ENCODE measurements at places on chromosomes 1 and 21.

- DNase-seq = no peak
Measured at GRCh38 chr1:178497903-178498478, 1.2 kb upstream of the CLEC20A start.

DNA sequence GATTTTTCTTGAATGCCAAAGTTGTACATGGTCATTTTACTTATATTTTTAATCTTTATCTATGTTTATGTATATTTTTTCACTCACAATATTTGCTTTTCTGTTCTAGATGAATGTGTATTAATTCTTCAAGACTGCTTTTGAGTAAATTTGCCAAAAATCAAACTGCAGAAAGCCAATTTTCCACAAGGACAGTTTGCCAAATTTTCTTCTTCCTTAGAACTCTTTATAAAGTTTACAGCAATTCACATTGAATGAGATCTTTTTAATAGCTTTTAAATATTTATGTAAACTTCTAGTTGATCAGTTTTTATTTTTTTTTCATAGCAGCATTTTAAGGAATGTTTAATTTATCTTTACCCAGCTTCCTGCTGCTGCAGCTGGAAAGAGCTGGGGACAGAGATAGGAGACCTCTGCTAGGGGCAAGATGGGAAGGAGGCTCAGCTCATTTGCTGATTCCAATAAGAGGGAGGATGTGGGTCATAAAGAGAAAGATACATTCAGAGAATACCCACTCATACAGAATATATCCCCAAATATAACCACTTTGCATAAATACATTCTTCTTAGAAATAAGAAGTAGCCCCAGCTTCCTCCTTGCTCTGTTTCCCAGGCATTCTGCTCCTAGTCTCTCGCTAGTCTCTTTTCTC lies 93.0 kb downstream of the ODF2L start:
- no peak for DNase-seq

- DNase-seq = no peak
Measured at GRCh38 chr1:58331156-58331555, 215.4 kb downstream of the OMA1 start.

GRCh38 chr21:31195334-31196015 lies 148.6 kb downstream of the TIAM1 start:
- DNase-seq = no peak

DNA sequence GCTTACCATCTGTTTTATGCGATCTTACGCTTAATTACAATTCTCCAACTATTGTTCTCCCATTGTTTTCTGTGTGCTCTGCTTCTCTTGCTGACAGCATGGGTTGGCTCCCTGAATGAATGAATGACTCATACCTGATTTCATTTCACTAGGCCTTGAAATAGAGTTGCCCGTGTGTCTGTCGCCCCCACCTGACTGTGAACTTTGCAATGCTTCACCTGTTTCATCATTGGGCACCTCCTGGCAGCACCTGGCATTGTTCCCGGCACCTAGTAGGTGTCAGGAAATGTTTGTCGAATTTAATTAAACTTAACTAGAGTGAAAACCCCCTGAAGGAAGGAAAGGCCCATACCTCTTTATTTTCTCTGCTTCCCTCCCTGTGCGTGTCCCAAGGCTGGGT lies 120.5 kb upstream of the KLHDC7A start:
- no peak for DNase-seq

DNA sequence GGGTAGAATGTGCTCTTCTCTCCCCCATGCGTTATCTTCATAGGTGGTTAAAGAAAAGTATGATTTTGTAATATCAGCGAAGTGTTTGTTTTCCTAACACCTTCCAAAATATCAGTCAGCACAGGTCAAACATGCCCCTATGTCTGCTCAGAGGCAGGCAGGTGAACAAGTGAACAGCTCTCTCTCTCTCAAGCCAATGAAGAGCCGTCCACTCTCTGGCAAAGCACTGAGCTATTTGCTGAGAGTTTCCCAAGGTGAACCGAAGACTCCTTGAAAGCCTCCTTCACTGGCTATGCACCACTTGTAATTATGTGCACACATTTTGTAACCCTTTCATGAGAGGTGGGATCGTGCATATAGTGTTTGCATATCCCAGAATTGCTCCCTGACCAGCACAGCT lies 47.7 kb downstream of the ST6GALNAC3 start:
- no peak for DNase-seq

GRCh38 chr1:160777486-160778089 lies 18.4 kb upstream of the LY9 start:
- DNase-seq = peak; percentile 32

GRCh38 chr1:82152356-82153271 lies 351.9 kb downstream of the ADGRL2 start:
- DNase-seq = no peak

DNA sequence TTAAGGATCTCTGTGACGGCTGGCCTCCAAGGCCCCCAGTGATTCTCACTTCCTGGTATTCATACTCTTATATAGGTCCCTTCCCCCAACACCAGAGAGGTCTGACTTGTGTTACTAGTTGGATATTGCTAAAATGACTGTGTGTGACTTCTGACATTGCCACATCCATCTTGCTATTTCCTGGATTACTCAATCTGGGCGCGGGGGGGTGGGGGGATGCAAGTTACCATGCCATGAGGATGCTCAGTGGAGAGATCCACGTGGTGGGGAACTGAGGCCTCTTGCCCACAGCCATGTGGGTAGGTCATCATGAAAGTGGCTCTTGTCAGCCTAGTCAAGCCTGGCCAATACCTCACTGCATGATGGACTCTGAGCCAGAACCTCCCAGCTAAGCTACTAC lies 117.0 kb downstream of the UBE2U start:
- DNase-seq = no peak

- no peak for DNase-seq
Measured at GRCh38 chr1:47683401-47683800, 245.6 kb downstream of the FOXD2 start.

DNA sequence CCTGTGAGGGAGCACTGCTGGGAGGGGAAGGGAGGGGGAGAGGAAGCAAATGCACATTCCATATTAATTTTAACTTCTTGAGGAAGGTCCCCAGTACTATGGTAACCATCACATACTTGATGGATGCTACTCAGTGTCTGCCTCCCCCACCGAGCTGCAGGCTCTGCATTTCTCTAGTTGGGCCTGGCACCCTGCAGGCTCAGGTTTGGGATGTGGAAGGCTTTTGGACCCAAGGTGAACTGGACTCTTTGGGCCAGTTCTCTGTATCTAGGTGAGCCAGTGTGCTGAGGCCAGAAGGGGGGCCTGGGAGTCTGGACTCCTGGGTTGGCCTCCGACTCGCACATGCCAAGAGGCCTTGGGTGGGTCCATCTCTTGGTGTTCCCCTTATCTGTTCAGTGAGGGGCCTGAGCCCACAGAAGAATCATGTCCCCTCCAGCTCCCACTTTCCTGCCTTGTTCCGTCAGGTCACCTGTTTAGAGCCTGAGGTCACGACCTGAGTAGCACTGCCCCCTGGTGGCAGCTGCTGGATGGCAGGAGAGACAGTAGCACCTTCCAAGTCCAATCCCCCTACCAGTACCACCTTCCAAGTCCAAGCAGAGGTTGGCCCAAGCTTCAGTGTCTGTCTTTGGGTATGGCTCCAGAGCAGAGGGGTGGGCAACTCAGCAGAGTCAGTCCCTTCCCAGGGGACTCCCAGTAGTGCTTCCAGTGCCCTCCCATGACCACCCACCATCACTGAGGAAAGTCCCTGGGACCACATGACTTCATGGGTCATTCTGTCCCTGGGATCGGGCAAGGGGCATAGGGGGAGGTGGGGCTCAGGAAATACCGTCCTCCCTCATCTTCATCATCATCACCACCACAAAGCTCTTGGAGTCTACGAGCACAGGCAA lies 241.8 kb downstream of the TRABD2B start:
- DNase-seq = peak; percentile 22

GRCh38 chr21:28016571-28016970 lies 976.1 kb downstream of the LTN1 start:
- DNase-seq = no peak

GRCh38 chr21:29730281-29730680 lies 209.5 kb downstream of the GRIK1 start:
- no peak for DNase-seq

GRCh38 chr1:209945377-209945776 lies 7.4 kb downstream of the SYT14 start:
- no peak for DNase-seq

DNA sequence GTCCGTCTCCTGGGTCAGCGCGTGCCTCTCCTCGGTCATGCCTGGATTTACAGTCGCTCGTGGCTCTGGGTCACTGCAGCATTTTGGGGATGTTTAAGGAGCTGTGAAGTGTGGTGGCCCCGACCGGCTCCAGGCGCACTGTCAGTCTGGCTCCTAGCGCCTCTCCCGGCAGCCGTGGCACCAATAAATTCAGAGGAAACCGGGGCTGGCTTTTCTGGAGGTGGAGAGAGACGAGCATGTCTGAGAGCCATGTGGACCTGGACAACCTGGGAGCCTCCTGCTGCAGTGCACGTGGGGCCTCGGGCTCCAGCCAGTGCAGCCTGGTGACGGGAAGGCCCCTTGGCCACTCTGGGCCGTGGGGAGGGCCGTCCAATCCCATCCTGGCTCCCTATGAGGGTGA lies 17.1 kb downstream of the PLCH2 start:
- no peak for DNase-seq

DNA sequence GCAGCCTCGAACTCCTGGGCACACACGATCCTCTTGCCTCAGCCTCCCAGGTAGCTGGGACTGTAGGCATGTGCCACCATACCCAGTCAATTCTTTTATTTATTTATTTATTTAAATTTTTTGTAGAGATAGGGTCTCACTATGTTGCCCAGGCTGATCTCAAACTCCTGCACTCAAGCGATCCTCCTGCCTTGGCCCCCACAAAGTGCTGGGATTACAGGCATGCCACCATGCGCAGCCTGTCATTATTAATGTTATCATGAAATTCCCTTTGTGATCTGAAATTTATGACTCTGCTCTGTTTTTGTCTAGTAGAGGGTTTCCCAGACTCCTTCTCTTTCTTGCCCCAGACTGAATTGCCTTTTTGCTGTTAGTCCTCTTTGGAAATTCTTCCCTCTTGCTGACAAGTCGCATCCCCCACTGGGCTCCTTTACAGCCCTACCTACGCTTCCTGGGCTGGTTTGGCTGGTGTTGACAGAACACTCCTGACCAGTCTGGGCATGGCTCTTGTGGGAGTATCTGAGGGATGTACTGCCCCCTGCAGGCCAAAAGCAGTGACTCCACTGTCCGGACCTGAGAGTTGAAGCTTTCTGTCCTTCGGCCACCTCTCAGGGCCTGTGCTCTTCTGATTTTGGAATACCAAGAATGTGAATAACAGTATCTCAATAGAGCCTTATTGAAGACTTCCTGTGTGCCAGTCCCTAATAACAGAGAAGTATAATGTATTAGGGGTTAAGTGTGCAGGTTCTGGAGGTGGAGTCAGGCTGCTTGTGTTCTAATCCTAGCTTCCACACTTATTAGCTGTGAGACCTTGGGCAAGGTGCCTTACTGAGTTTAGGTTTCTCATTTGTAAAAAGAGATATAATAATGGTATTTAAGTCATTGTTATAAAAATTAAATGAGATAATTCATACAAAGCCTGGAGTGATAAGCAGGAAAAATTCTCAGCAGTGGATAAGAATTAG lies 28.2 kb downstream of the TCEANC2 start:
- DNase-seq = peak; percentile 33

DNA sequence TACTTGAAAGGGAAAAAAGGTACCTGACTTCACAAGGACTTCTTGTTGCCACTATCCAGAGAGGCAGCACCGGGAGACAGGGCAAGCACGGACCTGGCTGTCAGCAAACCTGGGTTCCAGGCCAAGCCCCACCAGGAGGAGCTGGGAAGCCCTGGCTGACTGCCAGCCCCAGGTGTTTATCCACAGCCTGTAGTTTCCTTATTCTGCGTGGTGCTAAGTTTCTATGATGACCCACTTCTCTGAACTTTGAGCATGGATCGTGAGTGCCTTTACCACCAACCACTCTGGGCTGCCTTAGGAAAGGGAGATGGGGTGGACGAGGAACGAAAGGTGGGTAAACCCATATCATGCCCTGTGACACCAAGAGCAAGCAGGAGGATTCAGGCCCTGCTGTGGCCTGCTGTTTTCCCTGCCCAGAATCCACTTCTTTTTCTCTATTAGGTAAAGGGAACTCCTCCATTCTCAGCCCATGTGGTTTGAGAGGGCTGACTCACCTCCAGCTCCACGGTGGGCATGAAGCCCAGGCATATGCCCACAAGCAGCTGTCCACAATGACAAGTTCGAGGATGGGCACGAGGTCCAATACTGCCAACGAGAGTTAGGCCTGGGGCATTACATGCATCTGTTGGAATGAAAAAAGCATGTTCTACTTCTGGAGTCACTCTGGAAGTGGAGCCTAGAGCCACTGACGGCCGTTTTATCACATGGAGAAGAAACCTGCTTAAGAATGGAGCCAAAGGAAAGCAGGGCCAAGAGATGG lies 20.3 kb downstream of the TSPAN2 start:
- no peak for DNase-seq

DNA sequence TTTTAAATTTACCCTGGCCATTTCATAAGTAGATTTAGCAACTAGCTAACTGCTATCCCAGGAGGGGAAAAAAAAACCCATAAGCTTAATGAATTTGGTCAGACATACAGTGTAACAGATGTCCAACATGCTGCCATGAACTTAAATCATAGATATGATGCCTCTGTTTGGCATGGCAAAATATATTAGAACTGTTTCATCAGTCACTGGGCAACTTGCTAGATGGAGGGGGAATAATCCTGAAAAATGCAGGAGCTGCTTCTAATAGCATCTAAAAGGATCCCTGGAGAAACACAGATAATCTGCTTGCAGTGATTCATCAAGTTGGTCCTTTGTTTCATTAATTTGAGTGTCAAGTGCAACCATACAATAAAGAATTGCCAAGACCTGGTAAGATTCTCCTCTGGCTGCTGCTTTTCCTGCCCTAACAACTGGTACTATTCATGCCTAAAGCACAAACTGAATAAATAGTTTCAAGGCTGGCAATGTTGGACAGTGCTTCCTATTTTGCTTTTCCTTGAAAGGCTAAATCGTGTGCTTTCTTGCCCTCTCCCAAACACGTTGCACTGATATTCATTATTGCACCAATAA lies 1.5 kb upstream of the ST6GALNAC5 start:
- no peak for DNase-seq

- DNase-seq = no peak
Measured at GRCh38 chr1:184465489-184466146, 78.8 kb downstream of the C1orf21 start.
